Body of pancreas (tissue), 4 donors: ENCODE measurements at places on chromosomes 6 and 20. TPM values are rescaled to one million over a fixed set of nuclear protein-coding genes. Genes with fewer than 3 reads are reported as not detected.

GRCh38 chr6:43773050-43773979, 3.3 kb downstream of the VEGFA start:
- no peaks in the 10 kb centered on the region for H3K27me3 ChIP-seq
- H3K36me3 ChIP-seq = peaks cover 7% of the 10 kb centered on the region
- H3K4me3 ChIP-seq = peak overlapping the region; percentile 19

- no peak overlapping the region for H3K27ac ChIP-seq
- no peaks in the 10 kb centered on the region for H3K36me3 ChIP-seq
- H3K27me3 ChIP-seq = no peaks in the 10 kb centered on the region
- DNase-seq = no peak
- no peaks in the 10 kb centered on the region for H3K4me1 ChIP-seq
Observed at GRCh38 chr6:87824958-87825491, 123.0 kb upstream of the AKIRIN2 start.

- DNase-seq = no peak
- no peak overlapping the region for H3K4me3 ChIP-seq
- peaks cover 19% of the 10 kb centered on the region for H3K4me1 ChIP-seq
- no peak overlapping the region for H3K27ac ChIP-seq
Observed at GRCh38 chr6:15501826-15502445, 160.9 kb downstream of the DTNBP1 start.

DNA sequence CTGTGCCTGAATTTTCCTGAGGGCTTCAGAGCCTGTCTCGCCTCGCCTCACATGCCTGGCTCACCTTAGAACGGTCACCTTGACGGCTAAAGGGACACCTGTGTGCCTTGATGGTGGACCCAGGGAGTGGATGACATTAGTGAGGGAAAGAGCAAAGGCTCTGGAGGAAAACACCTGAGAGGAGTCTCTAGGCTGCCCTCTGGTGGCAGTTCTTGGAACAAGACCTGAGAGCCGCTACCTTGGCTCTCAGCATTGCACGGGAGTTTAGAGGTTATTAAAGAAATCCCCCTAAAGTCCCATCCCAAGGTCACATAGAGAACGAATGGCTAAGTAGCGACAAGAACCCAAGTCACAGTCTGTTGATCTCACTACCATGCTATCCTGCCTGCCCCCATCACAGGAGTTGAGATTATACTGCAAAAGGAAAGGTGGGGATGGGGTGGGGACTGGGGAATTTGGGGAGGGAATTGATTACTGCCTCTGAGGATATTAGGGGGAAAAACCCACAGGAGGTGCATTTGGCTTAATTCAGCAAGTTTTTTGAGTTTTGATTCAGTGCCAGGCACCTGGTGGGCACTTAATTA, 7.9 kb upstream of the CDSN start:
- H3K27me3 ChIP-seq = no peaks in the 10 kb centered on the region
- peaks cover 23% of the 10 kb centered on the region for H3K4me1 ChIP-seq
- H3K4me3 ChIP-seq = no peak overlapping the region
- DNase-seq = peak; percentile 87
- H3K27ac ChIP-seq = no peak overlapping the region
- no peaks in the 10 kb centered on the region for H3K36me3 ChIP-seq

DNA sequence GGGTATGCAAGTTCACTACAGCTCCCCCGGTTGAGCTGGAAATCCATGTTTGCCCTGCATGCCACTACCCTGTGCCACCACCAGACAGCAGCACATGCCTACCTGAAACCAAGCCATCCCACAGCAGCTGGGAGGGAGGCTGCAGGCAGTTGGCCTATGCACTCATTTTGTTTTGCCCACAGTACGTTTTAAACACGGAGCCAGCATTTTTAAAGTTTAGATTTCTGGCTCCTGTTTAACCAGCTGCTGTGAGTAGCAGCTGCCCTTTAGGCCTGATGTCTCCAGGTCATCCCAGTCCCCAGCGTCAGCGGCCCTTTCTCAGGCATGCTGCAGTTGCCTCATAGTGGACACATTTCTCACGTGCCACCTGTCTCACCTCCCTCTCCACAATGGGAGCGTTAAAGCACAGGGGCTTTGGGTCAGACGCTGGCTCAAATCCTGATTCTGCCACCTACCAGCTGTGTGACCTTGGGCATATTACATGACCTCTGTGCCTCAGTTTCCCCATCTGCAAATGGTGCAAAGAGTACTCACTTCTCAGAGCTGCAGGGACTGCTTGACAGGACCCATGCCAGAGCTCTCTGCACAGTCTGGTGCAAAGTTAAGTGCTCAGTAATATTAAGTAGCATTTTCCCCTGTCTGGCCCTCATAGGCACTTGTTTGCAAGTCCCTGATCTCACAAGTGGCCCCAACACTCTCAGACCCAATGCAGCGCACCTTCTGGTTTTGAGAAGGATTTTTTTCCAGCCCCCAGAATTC, 8.2 kb upstream of the UBE2V1 start:
- peak; percentile 83 for DNase-seq
- peaks cover 15% of the 10 kb centered on the region for H3K4me1 ChIP-seq
- H3K36me3 ChIP-seq = peaks cover 6% of the 10 kb centered on the region
- no peak overlapping the region for H3K4me3 ChIP-seq
- peak overlapping the region; percentile 21 for H3K27ac ChIP-seq

- no peaks in the 10 kb centered on the region for H3K36me3 ChIP-seq
- no peak for DNase-seq
- no peaks in the 10 kb centered on the region for H3K27me3 ChIP-seq
- peaks cover 16% of the 10 kb centered on the region for H3K4me1 ChIP-seq
- H3K27ac ChIP-seq = no peak overlapping the region
- H3K4me3 ChIP-seq = no peak overlapping the region
Observed at GRCh38 chr6:144066741-144067484, 28.5 kb downstream of the SF3B5 start.

DNA sequence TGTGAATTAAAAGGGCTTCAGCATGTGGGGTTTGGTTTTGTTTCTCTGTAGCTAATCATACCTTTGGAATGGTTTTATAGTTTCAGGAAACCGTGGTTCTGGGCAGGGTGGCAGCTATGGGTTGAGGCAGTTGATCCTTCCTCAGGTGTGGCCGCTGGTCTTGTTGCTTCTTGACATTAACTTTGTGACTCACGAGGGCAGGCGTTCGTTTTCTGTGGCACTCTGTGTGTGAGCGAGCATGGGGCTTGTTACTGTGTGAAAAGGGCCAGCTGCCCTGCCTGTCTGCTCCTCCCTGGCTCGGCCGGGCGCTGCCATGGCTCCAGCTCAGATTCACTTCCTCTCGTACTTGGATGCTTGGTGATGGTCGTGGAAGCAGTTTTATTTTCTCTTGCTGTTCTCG, 16.2 kb downstream of the DNAJC5 start:
- H3K4me3 ChIP-seq = no peak overlapping the region
- no peaks in the 10 kb centered on the region for H3K27me3 ChIP-seq
- DNase-seq = peak; percentile 83

DNA sequence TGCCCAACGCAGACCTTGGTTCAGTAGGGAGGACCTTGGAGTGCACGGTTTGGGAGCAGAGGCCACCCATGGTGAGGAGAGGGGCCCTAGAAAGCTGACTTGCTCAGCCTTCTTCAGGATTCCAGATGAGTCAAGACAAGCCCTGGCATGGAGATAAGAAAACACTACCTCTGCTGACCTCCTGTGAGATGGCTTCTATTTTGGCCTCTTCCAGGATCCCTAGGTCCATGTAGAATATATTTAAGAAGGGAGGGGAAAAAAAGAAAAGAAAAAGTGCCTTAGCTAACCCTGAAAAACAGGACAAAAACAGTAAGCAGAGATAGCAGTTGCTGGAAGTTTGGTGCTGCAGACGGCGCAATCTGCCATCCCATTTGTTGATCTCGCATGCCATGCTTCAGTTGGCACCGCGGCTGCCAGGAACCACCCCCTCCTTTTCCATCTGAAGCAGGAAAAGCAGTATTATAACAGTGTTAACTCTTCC, 100.0 kb downstream of the ARMC2 start:
- H3K27ac ChIP-seq = peak overlapping the region; percentile 42
- H3K4me1 ChIP-seq = peaks cover 41% of the 10 kb centered on the region
- no peak overlapping the region for H3K4me3 ChIP-seq
- no peaks in the 10 kb centered on the region for H3K27me3 ChIP-seq

DNA sequence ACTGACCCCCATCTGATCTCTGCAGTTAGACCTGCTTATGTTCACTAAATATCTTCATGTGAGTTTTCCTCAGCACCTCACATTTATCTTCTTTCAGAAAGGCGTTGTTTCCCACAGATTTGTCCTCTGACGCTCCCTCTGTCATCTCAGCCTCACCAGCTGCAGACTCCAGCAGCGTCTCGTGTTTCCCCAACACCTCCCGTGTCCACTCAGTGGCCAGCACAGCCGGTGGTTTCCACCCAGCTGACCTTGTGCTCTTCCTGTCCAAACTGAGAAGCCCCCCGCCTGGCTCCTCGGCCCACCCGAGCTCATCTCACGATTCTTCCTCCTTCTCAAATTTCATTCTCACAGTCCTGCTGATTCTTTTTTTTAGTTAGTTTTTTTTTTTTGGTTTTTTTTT, 12.5 kb downstream of the ERMARD start:
- H3K27ac ChIP-seq = no peak overlapping the region
- no peaks in the 10 kb centered on the region for H3K36me3 ChIP-seq
- no peak overlapping the region for H3K4me3 ChIP-seq
- no peaks in the 10 kb centered on the region for H3K4me1 ChIP-seq

- no peak overlapping the region for H3K4me3 ChIP-seq
- no peaks in the 10 kb centered on the region for H3K36me3 ChIP-seq
- no peaks in the 10 kb centered on the region for H3K27me3 ChIP-seq
Observed at GRCh38 chr6:113654396-113654795, 202.7 kb upstream of the MARCKS start.

- H3K27ac ChIP-seq = no peak overlapping the region
- no peak overlapping the region for H3K4me3 ChIP-seq
- H3K36me3 ChIP-seq = no peaks in the 10 kb centered on the region
- no peaks in the 10 kb centered on the region for H3K27me3 ChIP-seq
Observed at GRCh38 chr20:59121714-59122565, 41.7 kb upstream of the ZNF831 start.

DNA sequence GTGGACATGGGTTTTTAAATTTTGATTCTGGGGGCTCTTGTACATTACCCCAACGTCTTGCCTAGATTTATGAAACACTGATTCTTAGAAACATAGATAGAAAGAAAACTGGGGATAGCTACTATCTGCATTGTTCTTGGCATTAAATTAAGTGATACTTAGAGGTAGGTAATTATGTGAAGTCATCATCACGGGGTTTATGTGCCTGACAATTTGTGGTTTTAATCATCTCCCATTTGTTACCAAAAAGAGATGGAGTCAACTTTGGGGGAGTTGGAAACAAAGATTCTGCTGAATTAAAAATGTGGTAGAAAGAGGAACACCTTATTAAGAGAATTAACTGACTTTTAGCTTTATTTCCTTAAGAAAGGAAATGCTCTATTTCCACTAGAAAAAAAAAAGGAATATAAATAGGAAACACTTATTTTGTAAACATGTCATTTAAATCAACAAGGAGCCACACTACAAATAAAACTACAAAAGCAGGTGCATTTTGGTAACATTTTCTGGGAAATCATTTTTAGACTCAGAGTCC, 5.6 kb downstream of the TNFAIP3 start:
- H3K27me3 ChIP-seq = no peaks in the 10 kb centered on the region
- DNase-seq = no peak
- H3K4me1 ChIP-seq = peaks cover 60% of the 10 kb centered on the region

- H3K27ac ChIP-seq = no peak overlapping the region
- DNase-seq = no peak
- no peaks in the 10 kb centered on the region for H3K36me3 ChIP-seq
- no peak overlapping the region for H3K4me3 ChIP-seq
Observed at GRCh38 chr6:168283686-168284025, 35.9 kb downstream of the DACT2 start.

- no peak for DNase-seq
- H3K27me3 ChIP-seq = no peaks in the 10 kb centered on the region
- H3K36me3 ChIP-seq = no peaks in the 10 kb centered on the region
- H3K4me3 ChIP-seq = no peak overlapping the region
- H3K4me1 ChIP-seq = peaks cover 20% of the 10 kb centered on the region
Observed at GRCh38 chr6:25007269-25007699, 71.5 kb upstream of the RIPOR2 start.

- DNase-seq = no peak
- no peaks in the 10 kb centered on the region for H3K27me3 ChIP-seq
- no peak overlapping the region for H3K27ac ChIP-seq
- no peaks in the 10 kb centered on the region for H3K36me3 ChIP-seq
- no peak overlapping the region for H3K4me3 ChIP-seq
Observed at GRCh38 chr6:157600807-157601206, 219.8 kb downstream of the ZDHHC14 start.

DNA sequence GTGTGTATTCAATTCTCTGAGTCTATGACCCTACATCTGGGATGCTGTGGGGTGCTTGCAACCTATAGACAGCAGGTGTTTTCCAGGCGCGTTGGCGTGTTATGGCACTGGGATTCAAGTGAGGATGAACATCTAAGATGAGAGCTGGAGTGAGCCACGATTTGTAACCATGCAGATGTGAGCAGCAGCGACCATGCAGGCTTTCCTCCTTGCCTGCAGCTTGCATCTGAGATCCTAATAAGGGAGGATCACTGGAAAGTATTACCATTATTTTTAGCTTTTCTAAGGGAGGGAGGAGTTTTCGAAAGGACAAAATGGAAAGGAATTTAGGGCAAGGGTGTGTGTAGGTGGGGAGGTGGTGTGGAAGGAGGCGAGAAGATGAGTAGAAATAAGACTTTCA, 216.7 kb downstream of the ATXN1 start:
- H3K4me1 ChIP-seq = no peaks in the 10 kb centered on the region
- no peaks in the 10 kb centered on the region for H3K36me3 ChIP-seq
- DNase-seq = no peak

DNA sequence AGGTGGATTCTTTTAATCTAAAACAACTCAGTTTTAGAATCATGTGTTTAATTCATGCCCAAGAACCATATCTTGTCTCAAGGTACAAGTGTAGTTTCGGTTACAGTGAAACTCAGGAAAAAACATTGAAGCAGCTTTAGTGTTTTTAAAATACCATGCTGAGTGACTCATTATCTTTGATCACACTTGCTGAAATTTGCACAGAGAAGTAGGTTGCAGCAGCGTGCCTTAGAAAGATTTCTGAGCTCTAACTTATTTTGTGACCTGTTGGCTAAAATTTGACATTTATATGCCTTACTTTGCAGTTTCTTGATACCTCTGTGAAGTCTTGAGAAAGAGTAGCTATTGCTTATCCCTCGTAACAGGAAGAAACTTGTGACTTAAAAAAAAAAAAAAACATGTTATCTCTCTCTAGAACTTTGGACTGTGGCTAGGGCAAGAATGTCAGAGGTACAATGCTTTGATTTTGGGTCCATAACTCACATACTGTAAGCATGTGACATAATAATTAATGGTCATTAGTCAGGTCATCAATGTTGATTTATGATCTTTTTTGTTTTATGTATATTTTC, 34.5 kb upstream of the FUCA2 start:
- H3K4me1 ChIP-seq = no peaks in the 10 kb centered on the region
- no peak for DNase-seq
- H3K36me3 ChIP-seq = no peaks in the 10 kb centered on the region
- H3K27ac ChIP-seq = no peak overlapping the region

LEMD2 gene
- total RNA-seq = 32.7 TPM

SH3BGRL2 gene
- total RNA-seq = 29.1 TPM

IL22RA2 gene
- not detected for total RNA-seq

ZC2HC1B gene
- not detected for total RNA-seq

TNXB gene
- total RNA-seq = 24.9 TPM

GGTLC1 gene
- total RNA-seq = 3.4 TPM
